ENCODE measurements at places on chromosomes 1 and 21.

GRCh38 chr1:30847358-30847972 lies 61.1 kb downstream of the SDC3 start:
- no peak for DNase-seq

GRCh38 chr21:16519036-16519435 lies 789.3 kb downstream of the USP25 start:
- DNase-seq: no peak

- DNase-seq: no peak
These were observed 13.5 kb downstream of the KCNQ4 start for GRCh38 chr1:40796939-40797667.

GRCh38 chr1:34275150-34275549 lies 98.4 kb downstream of the C1orf94 start:
- no peak for DNase-seq

- no peak for DNase-seq
These were observed 12.8 kb upstream of the SKI start for GRCh38 chr1:2215329-2215728.

- DNase-seq: no peak
These were observed 70.7 kb downstream of the SPATA46 start for GRCh38 chr1:162305969-162306368.

DNA sequence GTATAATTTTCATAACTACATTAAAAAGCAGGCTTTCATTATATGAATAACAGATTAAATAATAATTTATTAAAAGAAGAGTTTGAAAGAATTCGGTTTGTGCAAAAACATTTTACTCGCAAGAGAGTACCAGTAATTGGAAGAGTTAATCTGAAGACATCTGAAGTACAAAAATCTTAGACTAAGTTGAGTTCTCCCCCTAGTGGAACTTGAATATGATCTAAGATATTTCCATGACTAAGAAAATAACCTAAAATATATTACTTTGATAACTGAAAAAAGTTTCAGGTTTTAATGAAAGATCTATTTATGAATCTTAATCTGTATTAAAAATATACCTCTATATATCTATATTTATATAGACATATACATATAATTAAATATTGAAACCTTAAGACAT lies 112.5 kb upstream of the GFI1 start:
- DNase-seq: no peak

DNA sequence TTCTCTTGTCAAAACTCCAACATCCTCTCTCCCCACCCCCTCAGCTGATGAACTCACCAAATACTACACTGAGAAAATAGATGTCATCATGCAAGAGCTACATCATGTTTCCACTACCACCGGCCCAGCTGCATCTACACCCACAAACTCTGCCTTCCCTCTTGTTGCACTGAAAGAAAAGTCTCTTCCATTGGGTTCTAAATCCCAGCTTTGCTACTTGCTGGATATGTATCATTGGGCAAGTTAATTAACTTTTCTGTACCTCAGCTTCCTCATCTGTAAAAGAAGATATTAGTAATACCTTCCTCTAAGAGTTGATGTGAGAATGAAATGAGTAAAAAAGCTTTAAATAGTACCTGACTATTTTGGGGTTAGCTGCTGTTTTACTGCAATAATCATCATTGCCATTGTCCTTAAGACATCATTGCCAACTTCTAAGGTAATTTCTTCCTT lies 108.6 kb downstream of the OLFML2B start:
- no peak for DNase-seq

- DNase-seq: peak; percentile 64
These were observed at the start of gene GABPB2 for GRCh38 chr1:151070474-151071276. GABPB2 (plus strand) TSS chr1:151070761; CDS start chr1:151088190, 17,429 bp downstream.

DNA sequence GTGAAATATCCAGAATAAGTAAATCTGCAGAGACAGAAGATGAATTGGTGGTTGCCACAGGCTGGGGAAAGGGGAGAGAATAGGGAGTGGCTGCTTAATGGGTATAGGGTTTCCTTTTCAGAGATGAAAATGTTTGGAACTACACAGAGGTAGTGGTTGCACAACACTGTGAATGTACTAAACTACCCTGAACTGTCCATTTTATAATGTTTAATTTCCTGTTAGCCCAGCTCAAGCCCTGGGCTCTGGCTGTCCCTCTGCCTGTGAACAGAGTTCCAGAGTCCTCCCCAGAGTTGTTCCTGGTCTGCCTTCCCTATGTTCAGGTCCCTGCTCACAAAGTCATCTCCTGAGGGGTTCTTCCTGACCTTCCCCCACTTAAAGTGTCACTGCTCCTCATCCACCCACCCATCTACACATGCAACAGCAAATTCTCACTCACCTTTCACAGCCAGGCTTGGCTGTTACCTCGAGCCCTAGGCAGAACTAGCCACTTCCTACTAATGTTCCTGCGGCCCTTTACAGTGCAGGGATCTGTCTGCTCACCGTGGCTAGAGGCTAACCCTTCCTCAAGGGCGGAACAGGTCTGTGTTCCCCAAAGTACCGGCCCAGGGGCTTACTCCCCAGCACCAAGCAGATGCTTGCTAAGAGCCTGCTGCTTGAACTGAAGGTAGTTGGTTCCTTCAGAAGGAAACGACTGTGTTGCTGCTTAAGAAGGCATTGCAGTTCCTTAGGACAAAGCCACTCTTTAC lies 22.4 kb downstream of the DHCR24 start:
- DNase-seq: no peak

GRCh38 chr1:178599745-178600144 lies 86.8 kb downstream of the TEX35 start:
- DNase-seq: no peak

DNA sequence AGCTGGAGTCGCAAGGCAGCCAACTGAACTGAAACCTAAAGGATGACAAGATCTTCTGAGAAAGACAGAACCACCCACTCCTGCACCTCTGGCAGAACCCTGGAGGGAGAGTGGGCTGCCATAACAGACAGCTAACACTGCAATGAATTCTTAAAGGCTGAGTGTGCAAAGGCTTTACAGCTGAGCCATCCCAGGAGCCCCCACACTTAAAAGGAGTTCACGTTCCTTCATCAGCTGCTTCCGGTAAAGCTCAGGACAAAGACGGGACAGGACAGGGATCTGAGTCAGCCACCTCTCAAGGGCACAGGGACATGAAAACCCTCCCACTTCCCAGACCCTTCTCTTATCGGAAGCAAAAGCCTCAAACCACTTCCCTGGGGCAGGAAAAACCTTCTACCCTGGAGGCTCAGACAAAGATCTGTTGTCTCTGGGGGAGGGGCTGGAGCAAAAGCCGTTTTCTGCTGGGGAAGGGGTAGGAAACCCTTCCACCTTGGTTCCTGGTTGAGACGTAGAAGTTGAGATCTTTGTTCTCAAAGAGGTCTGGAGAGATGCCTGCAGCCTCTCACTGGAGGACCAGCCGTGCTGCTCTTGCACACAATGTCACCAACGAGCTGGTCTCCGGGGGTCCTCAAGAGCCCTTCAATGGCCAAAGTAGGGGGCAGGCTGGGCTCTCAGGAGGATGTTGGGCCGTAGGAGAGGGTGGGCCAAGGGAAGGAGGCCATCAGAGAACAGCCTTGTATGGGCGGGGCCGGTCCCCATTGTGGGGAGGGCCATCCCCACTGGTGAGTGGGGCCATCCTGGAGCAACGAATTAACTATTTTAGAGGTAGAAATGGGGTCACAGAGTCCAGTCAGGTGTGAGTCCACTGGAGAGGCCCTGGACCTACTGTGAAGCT lies 452.4 kb downstream of the PTPRU start:
- no peak for DNase-seq

GRCh38 chr1:200638073-200638472 lies 17.5 kb upstream of the KIF14 start:
- DNase-seq: no peak

DNA sequence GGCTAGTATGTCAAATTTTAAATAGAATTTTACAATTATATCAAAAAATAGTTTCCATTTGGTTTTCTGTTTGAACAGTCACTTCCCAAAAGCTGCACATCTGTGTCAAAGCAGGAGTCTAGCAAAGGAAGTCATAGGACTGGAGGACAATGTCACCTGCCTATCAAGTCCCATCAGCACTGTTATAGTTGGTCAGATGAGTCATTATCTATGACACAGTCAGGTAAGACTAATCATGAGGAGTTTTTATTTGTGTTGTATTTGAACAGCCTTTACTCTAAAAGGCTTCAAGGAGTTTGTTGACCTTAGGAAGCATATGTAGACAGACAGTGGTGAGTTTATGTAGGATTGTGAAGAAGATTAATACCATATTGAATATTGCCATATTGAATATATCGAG lies 74.2 kb upstream of the QSOX1 start:
- DNase-seq: no peak

DNA sequence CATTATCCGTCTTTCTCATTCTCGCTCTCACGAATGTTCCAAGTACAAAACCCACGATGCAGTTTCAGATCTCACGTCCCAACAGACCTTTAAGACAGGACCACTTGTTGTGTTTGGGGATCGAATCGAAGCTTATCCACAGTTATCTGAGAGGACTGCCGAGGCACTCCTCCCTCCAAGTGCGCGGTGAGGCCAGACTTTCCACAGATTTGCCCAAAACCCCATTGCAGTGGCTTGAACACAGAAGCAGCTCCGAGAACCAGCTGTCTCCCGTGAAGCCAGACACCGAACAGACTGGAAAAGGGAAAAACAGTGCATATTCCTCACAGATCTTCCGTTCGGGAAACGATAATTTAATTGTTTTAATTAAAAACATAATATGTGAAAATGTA lies 46.5 kb upstream of the COL6A2 start:
- no peak for DNase-seq

DNA sequence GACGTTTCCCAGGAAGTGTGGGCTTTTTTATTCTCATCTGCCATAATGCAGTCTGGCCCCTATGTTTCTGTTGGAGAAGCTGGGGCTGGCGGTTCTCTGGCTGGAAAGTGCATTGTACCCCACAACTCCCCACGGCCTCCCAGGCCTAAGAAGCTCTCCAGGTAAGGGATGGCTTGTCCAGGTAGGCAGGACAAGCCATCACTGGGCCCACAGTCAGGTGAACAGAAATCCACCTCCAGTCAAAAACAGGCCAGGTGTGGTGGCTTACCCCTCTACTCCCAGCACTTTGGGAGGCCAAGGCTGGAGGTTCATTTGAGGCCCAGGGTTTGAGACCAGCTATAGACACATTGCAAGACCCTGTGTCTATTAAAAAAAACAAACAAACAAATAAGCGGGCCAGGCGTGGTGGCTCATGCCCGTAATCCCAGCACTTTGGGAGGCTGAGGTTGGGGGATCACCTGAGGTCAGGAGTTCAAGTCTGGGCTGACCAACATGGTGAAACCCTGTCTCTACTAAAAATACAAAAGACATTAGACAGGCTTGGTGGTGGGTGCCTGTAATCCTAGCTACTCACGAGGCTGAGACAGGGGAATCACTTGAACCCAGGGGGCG lies 3.1 kb upstream of the WNT9A start:
- no peak for DNase-seq

DNA sequence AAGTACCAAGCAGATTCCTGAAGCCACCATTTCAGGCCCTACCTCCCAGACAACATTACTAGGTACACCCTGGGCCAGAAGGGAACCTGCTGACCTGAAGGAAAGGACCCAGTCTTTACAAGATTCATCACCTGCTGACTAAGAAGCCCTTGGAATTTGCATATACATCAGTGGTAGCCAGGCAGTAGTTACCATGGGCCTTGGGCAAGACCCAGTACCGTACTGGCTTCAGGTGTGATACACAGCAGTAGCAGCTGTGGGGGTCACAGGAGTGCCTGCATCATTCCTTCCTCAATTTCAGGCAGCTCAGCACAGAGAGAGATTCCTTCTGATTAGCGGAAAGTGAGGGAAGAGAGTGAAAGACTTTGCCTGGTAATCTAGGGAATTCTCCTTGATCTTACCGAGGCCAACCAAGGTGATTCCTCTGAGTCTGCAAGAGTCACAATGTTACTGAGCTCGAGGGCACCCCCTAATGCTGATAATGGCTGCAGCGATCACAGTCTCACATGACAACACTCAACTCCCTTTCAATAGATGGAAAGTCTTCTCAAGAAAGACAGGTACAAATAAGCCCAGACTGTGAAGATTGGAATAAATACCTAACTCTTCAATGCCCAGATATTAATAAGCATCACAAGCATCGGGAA lies 22.0 kb upstream of the UHMK1 start:
- no peak for DNase-seq

GRCh38 chr1:181013144-181013543 lies 9.5 kb downstream of the STX6 start:
- DNase-seq: no peak

DNA sequence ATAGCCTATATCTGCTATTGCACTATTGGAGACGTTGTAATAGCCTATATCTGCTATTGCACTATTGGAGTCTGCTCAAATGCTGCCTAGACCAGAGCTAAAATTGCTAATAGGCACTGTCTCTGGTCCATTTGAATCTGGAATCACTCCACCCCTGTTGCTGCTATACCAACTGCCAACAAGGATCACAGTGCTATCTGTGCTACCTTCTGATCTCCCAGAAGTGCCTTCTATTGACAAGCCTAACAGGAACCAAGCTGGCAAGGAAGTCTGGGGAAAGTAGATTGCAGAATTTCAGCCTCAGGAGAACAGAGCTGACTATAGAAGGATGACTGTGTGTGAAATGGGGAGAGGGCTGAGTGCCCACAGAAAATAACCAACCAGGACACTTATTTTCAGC lies 15.9 kb downstream of the RWDD3 start:
- DNase-seq: no peak

GRCh38 chr1:204442376-204443259 lies 31.0 kb upstream of the PPP1R15B start:
- no peak for DNase-seq

- no peak for DNase-seq
These were observed 151.0 kb upstream of the KCNJ6 start for GRCh38 chr21:38067086-38067739.

DNA sequence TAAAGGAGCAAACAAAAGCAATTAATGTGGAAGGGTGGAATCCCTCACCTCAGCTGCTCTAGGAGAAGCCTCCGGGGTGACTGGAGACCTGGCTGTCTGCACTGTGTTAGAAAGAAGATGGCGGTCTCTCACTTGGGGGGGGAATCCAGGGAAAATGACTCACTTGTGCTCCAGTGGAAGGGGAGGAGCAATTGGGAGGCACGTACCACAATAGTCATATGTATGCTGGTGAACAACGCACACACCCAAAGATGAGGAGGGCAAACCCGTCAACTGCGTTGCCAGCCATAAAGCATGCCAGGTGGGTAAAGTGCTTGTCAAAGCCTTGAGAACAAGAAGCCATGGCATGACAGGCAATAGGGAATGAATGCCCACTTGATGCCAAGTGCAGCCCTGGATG lies 22.1 kb downstream of the PLEKHA6 start:
- DNase-seq: no peak

DNA sequence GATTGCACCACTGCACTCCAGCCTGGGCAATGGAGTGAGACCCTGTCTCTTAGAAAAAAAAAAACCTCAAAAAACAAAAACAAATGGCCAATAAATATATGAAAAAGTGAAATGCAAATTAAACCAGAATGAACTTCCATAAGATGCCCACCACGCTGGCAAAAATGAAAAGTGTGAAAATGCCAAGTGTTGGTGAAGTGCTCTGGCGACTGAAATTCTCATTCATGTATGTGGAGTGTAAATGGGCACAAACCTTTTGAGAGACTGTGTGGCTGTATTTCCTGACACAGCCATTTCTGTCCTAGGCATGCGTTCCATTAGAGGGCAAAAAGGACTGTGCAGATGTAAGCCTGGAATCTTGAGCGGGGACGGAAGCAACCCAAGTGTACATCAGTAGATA lies 18.3 kb downstream of the YBEY start:
- DNase-seq: no peak

GRCh38 chr1:240242601-240243144 lies 151.0 kb downstream of the FMN2 start:
- no peak for DNase-seq

- DNase-seq: no peak
These were observed 37.2 kb downstream of the ROR1 start for GRCh38 chr1:63810936-63811469.

GRCh38 chr1:18807334-18808063 lies 52.0 kb downstream of the TAS1R2 start:
- DNase-seq: no peak

All from activated gamma-delta T cell (primary cell).